ENCODE measurements at places on chromosomes 6 and 20.

GRCh38 chr6:107629548-107630129, 139.7 kb downstream of the SOBP start:
- peak; percentile 35 for DNase-seq

GRCh38 chr6:165877773-165878172, 214.7 kb upstream of the PDE10A start:
- no peak for DNase-seq

- DNase-seq, result no peak
Measured at GRCh38 chr6:36955136-36955535, 598 bp downstream of the PI16 start.

- no peak for DNase-seq
Measured at GRCh38 chr6:113735491-113735890, 121.7 kb upstream of the MARCKS start.

DNA sequence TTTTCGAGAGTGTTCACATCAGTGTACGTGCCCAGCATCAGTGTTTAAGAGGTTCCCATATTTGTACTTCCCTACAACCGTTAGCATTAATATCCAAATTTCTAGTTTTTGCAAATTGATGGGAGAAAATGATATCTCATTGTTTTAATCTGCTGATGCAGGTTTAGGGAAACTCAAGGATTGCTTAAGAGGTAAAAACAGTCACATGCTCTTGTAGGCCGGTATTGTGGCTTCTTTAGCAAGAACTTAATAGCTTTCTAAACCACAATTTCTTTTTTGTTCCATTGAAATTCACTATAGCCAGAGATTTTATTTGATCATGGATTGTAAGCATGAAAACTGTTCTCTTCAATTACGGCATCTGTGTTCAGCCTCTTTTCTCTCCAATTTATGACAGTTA, 29.5 kb downstream of the BEND6 start:
- DNase-seq, result peak; percentile 60

- DNase-seq, result peak; percentile 78
Measured at GRCh38 chr20:64065974-64066343, 3.0 kb downstream of the TCEA2 start.

DNA sequence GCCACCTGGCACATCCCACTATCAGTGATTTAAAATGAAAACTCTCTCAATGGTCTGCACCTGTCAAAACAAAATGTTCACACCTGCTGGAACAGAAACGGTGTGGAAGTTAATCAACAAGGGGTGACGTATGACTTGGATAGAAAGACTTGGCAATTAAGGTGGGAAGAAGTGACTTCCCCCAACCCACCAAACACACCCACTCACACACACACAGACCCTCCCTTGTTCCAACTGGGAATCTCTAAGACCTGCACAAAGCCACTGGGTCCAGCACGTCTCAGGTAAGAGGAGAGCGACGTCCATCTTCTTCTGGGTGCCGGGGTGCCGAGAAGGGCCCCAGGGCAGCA, 25.1 kb upstream of the TCFL5 start:
- no peak for DNase-seq

GRCh38 chr20:46987001-46987400, 92.4 kb downstream of the EYA2 start:
- no peak for DNase-seq

GRCh38 chr6:74117113-74117512, 421.1 kb downstream of the CD109 start:
- DNase-seq, result peak; percentile 76

DNA sequence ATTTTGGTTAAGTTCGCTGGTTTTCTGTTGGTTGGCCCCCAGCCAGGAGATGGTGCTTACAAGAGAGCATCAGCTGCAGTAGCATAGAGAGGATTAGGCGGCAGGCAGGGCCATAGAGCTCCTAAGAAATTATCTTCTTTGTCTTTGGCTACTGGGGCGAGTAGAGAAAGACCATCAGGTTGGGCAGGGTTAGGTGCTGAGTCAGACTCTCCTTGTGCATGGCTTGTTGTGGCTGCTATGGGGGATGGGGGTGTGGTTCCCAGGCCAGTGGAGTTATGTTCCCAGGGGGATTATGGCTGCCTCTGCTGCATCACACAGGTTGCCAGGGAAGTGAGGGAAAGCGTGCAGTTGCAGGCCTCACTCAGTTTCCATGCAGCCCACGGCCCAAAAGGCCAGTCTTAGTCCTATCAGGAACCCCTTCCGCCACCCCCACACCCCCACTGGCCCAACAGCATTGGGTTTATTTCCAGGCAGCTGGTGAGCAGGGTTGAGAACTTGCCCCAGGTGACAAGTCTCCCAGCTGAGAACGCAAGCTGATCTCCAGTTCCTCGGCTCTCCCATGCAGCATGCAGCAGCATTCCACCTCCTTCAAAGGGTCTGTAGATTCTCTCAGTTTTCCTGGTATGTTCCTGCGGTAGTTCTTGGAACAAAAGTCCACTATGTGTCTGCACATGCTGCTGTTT, 243.7 kb downstream of the UTRN start:
- peak; percentile 28 for DNase-seq

DNA sequence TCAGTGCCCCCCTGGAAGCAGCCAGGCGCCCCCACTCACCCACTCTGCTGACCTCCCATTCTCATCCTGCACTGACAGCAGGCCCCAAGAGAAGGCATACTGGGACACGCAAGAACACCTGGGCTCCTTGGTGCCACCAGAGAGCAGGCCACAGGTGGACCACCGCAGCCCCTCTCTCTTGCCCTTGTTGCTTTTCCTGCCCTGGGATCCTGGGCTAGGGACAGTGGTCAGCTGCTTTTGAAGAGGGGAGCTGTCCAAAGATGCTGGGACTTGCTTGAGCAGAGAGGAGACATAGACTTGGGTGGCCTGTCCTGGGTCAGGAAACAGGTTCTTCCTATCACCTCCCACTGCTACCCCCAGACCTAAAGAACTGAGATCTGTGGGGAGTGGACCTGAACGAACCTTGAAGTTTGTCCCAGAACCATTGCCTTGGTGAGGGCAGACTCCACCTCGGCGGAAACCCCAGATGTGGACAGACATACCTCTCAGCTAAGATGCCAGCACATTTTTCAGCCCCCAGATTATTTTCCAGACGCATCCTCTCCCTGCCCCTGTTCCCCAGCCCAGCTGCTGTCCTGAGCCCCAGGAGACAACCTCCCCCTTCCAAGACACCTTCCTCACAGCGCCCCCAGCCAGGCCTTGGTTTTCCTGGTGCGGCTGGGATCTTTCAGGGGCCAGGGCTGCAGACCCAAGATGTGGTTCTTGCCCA, 1.1 kb downstream of the GLP1R start:
- DNase-seq, result no peak

DNA sequence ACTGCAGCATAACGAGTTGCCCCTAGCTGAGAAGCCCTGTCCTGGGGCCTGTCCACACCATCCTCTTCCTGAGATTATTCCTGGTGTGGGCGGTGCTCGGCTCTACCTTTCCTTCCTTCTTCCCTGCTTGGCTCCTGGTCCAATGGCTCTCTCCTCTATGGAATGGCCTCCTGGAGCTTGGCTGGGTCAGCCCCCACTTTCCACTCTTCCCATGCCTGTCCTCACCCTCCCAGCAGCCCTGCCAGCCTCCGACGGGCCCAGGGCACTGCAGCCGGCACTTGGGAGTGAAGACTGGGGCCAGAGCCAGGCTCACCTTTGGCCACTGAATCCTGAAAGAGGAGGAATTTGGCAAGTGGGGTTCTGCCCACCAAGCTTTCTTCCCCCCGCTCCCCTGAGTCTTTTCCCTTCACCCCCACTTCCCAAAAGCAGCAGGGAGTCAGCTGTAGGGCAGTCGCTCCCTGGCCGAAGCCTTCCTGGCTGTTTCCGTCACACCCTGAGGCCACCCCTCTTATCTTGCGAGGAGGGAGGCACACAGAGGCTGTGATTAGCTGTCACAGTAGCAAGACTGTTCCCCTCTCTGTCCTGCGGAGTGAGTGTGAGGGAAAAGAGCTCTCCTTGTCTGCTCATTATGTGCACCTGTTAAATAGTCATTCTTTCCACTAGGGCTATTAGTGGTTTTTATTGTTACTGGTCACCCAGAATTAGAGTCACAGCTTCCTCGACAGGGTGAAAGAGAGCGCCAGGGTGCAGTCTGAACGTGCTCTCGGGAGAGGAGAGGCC, 6.3 kb upstream of the CDSN start:
- DNase-seq, result no peak

DNA sequence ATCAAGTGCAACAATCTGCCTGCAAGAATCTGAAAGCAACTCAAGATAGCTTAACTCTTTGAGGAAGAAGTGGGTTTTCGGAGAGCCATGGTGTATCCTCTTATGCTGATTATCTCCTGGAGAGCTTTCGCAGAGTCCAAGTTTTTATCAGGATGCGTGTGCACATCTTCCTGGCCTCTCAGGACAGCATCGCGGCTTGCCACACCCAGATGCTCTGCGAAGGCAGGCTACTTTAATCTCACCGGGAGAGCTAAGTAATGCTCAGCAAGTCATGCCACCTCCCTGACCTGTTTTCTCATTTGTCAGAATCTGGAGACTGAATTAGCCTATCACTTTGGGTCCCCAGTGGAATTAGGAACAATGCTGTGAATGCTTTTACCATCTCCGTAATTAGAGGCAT, 52.9 kb downstream of the TTI1 start:
- no peak for DNase-seq

All from IMR-90 (cell line).